ENCODE measurements at places on chromosomes 5 and 9.

- DNase-seq: no peak
Observed at GRCh38 chr9:107274096-107274495, 9.0 kb upstream of the RAD23B start.

GRCh38 chr9:130927995-130928900 lies 10.8 kb downstream of the FIBCD1 start:
- DNase-seq: no peak

DNA sequence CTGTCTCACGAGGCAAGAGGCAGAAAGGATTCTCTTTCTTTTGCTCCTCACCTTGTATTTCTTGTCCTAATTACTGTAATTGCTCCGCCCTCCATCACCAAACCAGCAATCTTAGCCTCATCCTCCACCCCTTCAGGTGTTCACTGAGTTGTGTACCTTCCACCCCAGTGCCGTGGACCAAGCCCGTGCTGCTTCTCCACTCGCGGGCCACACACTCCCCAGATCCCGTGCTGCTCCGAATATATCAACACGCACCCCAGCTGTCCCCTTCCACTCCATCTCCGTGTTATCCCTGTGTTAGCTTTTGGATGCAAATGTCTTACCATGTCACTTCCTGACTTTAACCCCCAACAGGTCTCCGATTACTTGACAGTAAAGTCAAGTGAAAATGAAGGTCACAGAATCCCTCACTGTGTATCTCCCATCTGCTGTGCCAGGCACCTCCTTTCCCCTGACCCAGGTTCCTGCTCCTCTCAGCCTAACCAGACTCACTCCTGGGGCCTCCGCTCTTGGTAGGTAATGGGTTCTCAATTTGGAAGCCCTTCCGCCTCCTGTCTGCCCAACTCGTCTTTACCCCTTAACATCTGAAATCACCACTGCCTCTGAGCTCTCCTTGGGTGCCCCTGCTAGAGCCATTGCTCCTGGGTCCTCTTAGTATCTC lies 320.2 kb downstream of the MED10 start:
- DNase-seq: no peak

DNA sequence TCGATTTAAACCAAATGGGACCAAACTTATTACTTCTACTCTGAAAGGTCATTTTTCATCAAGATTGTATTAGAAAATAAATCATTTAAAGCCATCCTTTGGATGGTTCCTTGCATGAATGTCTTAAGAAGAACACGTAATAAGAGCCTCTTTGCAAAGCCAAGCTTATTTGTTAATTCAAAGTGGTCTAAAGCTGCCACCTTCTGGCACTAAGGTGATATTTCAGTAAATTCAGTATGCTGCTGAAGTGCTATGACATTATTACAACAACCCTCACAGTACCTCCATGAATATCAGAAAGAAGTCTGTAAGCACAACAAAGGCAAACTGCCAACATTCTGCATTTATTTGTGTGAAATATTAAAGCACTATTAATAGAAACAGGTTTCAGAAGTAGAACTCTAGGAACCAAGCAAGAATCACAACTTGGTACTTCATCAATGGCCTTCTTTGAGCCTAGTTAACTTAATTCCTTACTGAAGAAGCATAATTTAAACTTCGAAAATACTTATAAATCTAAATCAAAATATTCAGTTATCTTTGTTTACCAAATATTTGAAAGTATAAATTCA lies 53.1 kb upstream of the TYRP1 start:
- no peak for DNase-seq

- no peak for DNase-seq
Observed at GRCh38 chr9:4686112-4686511, 6.7 kb downstream of the CDC37L1 start.

DNA sequence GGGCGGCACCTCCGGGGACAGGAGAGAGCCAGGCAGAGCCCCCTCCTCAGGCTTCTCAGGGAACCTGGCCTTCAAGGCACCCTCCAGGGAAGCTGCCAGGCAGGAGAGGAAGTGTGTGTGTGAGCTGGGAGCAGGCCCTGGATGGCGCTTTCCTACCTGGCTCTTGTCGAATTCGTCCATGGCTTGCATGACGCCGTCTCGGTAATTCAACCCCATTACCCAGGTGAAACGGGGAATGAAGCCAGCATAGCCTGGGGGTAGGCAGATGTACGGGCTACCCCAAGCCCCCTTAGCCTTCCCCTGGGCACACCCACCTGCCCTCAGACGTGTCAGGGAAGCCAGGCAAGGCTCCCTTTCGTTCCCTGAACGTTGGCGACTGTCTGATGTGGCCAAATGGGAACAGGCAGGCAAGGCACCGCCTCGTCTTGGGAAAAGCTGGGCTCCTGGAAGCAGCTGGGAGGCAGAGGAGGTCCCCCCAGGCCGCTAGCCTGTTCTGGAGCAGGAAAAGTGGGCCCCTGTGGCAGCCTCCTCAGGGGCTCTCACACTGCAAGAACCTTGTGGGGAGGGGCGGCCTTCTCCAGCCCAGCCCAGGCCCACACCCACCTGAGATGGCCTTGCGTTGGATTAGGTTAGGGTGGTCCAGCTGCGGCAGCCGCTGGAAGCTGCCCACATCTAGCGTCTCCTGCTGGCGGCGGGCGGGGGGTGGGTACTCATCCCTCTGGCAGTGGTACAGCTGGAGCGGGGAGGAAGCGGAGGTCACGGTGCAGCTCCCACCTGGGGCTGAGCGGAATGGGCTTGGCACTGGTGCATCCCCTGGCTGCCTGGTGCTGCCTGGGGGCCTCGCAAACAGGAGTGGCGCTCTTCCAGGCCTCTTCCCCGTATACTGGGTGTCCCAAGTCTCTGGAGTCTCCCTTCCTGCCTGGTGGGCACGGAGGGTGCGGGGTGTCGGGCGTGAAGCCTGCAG lies 3.7 kb downstream of the TUBB4B start:
- DNase-seq: no peak

- DNase-seq: no peak
Observed at GRCh38 chr5:117039035-117039434, 464.4 kb upstream of the SEMA6A start.

GRCh38 chr5:179621551-179622214 lies 1.8 kb downstream of the HNRNPH1 start:
- DNase-seq: no peak

DNA sequence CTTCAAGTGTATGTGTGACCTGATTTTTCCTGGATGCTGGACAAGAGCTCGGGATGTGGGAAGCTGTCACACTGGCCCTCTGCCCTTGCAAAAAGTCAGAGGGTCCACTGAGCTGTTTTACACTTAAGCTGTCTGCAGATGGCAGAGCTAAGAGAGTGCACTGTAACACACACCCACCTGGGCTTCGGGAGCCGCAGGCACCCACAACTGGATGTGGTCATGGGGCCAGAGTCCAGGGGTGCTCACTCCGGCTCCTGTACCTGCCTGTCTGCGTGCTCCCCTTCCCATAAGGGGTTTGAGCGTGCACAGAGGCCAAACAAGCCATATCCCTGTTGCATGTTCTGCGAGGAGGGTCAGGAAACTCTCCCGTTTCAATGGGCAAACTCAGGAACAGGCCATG lies 82.5 kb downstream of the LRRC70 start:
- no peak for DNase-seq

DNA sequence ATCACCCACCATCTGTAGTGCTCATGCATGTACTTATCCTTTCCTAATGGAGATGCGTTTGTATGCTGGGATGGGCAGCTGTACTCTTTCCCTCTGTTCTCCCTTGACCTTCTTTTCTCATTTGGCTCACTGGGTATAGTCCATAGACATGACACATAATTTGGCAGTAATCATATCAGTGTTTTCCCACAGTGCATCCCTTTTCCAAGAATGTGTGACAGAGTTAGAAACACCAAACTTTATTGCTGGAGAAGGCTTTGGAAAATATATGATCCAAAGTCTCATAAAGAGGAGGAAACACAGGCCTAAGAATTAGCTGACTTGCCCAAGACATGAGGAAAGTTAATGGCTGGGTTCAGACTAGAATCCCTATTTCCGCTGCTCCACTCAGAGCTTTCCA lies 1233.4 kb upstream of the DMAC1 start:
- DNase-seq: no peak

- no peak for DNase-seq
Observed at GRCh38 chr5:173562451-173562850, 54.0 kb downstream of the BOD1 start.

GRCh38 chr9:108273988-108274387 lies 581.8 kb downstream of the ACTL7B start:
- DNase-seq: no peak

DNA sequence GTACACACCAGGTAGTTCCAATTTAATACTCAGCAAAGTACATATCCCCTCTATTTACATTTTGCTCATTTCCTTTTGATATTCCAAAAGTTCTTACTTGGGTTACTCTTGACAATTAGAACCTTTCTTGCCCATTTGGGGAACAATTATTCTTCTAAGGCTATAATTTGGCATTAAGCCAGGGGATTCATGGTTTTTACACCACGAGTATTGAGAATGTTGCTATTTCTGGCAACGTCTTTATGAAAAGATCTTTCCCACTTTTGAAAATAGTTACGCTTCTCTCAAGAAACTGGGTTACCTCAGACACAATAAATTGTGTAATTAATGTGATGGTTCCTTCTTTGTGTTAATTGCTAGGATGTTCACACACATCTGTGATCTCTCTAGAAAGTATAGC lies 11.5 kb upstream of the CAAP1 start:
- DNase-seq: no peak
